H9 (cell line): ENCODE measurements at places on chromosomes 2 and 18. TPM values are rescaled to one million over a fixed set of nuclear protein-coding genes. Genes with fewer than 3 reads are reported as not detected.

Gene KIAA2012
- total RNA-seq, result not detected in 2 replicates

Gene SLC23A3
- total RNA-seq, result 1.2 and 1.9 TPM in 2 replicates

Gene PRKAG3
- total RNA-seq, result not detected in 2 replicates

Gene ANKRD62
- total RNA-seq, result not detected in 2 replicates

Gene MC4R
- total RNA-seq, result not detected in 2 replicates

Gene EFHD1
- total RNA-seq, result 2.7 and 2.8 TPM in 2 replicates

Gene SERPINE2
- 36.1 and 40.0 TPM in 2 replicates for total RNA-seq

Gene MOGAT1
- total RNA-seq, result not detected in 2 replicates

Gene CPLX4
- not detected in 2 replicates for total RNA-seq

DNA sequence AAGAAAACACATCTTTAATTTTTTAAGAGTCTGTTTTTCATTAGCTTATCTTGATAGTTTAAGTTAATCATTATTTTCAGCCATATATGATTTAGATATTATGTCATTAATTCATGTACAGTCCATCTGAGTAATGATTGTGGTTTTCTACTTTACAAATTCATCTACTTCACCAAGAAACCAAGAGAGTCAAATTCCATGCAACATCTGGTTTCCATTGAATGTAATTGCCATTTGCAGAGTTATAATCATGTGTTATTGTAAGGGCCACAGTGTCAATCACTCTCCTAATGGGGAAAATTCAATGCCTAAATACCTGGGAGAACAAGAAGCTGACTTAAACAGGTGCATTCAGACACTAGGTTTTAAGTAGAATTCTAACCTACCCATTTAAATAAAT is 217.2 kb upstream of the OSR1 start:
- no peak for DNase-seq
- H3K4me3 ChIP-seq, result no peak overlapping the region
- H3K4me1 ChIP-seq, result no peaks in the 10 kb centered on the region

- no peak for DNase-seq
- H3K27me3 ChIP-seq, result no peaks in the 10 kb centered on the region
- no peak overlapping the region for H3K4me3 ChIP-seq
- H3K36me3 ChIP-seq, result peaks cover 19% of the 10 kb centered on the region
- H3K27ac ChIP-seq, result no peak overlapping the region
Observed at GRCh38 chr18:34458410-34458977, 233.8 kb upstream of the NOL4 start.

GRCh38 chr2:105781274-105781978 is 36.7 kb downstream of the NCK2 start:
- no peaks in the 10 kb centered on the region for H3K27me3 ChIP-seq
- H3K27ac ChIP-seq, result no peak overlapping the region
- DNase-seq, result no peak
- no peaks in the 10 kb centered on the region; the same call in 1 of the 3 replicates for H3K36me3 ChIP-seq

DNA sequence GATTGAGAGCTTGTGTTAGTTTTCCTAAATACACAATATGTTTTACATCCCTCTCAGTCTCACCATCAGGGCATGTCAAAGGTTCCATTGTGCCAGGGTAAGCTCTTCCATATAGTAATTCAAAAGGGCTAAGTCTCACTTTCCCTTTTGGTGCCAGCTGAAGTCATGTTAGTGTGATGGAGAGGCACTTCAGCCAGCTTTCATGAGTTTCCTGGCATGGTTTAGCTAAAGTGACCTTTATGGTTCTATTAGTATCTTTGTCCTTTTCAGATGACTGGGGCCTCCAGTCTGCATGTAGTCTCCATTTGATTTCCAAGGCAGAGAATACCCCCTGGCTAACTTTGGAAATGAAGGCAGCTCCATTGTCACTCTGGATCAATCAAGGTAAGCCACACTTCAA is 27.2 kb downstream of the NAT8 start:
- no peaks in the 10 kb centered on the region for H3K27me3 ChIP-seq
- no peaks in the 10 kb centered on the region for H3K36me3 ChIP-seq
- H3K27ac ChIP-seq, result no peak overlapping the region
- no peak for DNase-seq
- no peak overlapping the region for H3K4me3 ChIP-seq

DNA sequence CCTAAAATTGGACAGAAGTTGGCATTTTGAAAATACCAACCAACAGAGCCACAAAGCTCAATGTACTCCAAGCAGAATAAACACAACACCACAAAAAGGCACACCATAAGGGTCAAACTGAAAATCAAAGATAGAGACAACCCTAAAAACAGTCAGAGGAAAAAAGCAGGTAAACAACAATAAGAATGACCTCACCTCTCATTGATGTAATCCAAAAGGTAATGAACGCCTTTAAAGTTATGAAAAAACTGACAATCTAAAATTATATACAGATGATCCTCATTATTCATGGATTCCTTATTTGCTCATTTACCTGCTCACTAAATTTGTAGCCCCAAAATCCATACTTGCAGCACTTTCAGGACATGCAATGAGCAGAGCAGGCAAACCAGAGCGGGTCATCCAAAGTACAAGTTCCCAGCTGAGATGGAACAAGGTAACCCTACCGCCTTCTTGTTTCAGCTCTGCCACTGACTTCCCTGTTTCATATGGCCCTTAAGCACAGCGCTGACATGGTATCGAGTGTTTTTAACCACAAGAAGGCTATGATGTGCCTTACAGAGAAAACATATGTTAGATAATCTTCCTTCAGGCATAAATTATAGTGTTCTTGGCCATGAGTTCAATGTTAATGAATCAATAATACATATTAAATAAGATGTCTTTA is 17.0 kb downstream of the RTN4 start:
- no peak overlapping the region for H3K4me3 ChIP-seq
- H3K27me3 ChIP-seq, result no peaks in the 10 kb centered on the region
- DNase-seq, result no peak
- H3K36me3 ChIP-seq, result peaks cover 22% of the 10 kb centered on the region
- H3K4me1 ChIP-seq, result no peaks in the 10 kb centered on the region

DNA sequence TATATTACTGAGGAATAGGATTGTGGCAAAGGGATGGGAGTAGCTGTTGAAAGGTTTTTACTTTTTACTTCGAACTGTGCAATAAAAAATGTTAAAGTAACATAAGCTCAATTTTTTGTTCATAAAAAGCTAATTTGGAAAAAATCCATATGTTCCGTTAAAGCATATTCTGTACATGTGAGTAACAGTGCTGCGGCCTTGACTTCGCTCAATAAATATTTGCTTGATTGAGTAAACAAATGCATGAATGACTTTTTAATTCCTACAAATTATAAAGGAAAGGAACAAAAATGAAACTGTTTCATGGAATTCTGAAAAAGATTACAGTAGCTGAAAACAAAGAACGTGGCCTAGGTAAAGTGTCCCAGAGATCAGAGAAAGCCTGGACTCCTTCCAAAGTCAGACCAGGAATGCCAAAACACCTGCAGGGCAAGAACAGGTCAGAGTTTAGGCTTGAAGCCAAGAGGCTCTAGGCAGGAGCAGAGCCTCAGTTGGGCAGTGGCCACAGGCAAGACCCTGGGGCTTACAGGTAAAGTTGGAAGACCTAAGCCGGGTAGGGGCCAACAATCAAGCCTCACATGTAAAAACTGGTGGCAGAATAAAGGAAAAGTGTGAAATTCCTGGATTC is 44.3 kb upstream of the FIGN start:
- no peaks in the 10 kb centered on the region for H3K27me3 ChIP-seq
- H3K4me3 ChIP-seq, result no peak overlapping the region
- H3K4me1 ChIP-seq, result no peaks in the 10 kb centered on the region
- no peaks in the 10 kb centered on the region for H3K36me3 ChIP-seq
- H3K27ac ChIP-seq, result no peak overlapping the region
- no peak for DNase-seq

- no peaks in the 10 kb centered on the region for H3K27me3 ChIP-seq
- H3K36me3 ChIP-seq, result peaks cover 24% of the 10 kb centered on the region
- H3K27ac ChIP-seq, result no peak overlapping the region
- H3K4me3 ChIP-seq, result no peak overlapping the region
- H3K4me1 ChIP-seq, result peaks cover 20% of the 10 kb centered on the region; the same call in 1 of the 2 replicates
Observed at GRCh38 chr2:207150284-207150683, 15.5 kb downstream of the KLF7 start.

DNA sequence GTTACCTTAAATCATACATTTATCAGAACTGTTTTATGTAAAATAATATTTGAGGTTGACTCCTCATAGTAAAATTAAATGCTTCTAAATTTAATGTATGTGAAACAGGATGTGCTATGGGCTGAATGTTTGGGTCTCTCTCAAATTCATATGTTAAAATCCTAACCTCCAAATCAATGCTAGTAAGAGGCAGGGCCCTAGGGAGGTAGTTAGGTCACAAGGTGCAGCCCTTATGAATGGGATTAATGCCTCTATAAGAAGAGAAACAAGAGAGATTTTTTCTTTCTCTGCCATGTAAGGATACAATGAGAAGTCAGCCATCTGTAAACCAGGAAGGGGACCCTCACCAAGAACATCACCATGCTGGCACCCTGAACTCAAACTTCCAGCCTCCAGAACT is 67.2 kb upstream of the ETAA1 start:
- H3K36me3 ChIP-seq, result peaks cover 9% of the 10 kb centered on the region; the same call in 1 of the 2 replicates
- no peak for DNase-seq
- peak overlapping the region; percentile 81 for H3K4me3 ChIP-seq
- peaks cover 8% of the 10 kb centered on the region; the same call in 1 of the 2 replicates for H3K4me1 ChIP-seq

- no peak overlapping the region for H3K4me3 ChIP-seq
- no peak overlapping the region for H3K27ac ChIP-seq
- DNase-seq, result no peak
- H3K27me3 ChIP-seq, result no peaks in the 10 kb centered on the region
- no peaks in the 10 kb centered on the region for H3K4me1 ChIP-seq
Observed at GRCh38 chr2:26438526-26438925, 36.8 kb downstream of the DRC1 start.

DNA sequence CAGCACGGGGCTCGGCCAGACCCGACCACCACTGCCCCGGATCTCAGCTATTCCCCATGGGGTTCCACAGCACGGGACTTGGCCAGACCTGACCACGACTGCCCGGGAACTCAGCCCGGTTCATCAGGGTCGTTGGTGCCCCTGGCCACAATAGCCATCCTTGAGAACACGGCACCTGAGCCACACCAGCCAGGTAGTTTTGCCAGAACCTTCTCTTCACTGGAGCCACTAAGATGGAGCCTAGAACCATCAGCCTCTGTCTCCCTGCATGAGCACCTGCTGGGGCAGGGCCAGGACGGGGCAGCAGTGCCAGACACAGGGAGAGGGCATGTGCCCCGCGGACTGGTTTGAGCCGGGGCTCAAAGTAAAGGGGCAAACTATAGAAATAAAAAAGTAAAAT is 11.4 kb upstream of the KCNG2 start:
- no peak overlapping the region for H3K27ac ChIP-seq
- H3K27me3 ChIP-seq, result peaks cover 19% of the 10 kb centered on the region; the same call in 1 of the 2 replicates
- H3K4me1 ChIP-seq, result no peaks in the 10 kb centered on the region
- H3K4me3 ChIP-seq, result no peak overlapping the region
- H3K36me3 ChIP-seq, result no peaks in the 10 kb centered on the region

- no peak overlapping the region for H3K4me3 ChIP-seq
- no peak for DNase-seq
- H3K27ac ChIP-seq, result no peak overlapping the region
- H3K4me1 ChIP-seq, result no peaks in the 10 kb centered on the region
- H3K27me3 ChIP-seq, result no peaks in the 10 kb centered on the region
- no peaks in the 10 kb centered on the region for H3K36me3 ChIP-seq
Observed at GRCh38 chr2:56244911-56245530, 61.2 kb downstream of the CCDC85A start.

DNA sequence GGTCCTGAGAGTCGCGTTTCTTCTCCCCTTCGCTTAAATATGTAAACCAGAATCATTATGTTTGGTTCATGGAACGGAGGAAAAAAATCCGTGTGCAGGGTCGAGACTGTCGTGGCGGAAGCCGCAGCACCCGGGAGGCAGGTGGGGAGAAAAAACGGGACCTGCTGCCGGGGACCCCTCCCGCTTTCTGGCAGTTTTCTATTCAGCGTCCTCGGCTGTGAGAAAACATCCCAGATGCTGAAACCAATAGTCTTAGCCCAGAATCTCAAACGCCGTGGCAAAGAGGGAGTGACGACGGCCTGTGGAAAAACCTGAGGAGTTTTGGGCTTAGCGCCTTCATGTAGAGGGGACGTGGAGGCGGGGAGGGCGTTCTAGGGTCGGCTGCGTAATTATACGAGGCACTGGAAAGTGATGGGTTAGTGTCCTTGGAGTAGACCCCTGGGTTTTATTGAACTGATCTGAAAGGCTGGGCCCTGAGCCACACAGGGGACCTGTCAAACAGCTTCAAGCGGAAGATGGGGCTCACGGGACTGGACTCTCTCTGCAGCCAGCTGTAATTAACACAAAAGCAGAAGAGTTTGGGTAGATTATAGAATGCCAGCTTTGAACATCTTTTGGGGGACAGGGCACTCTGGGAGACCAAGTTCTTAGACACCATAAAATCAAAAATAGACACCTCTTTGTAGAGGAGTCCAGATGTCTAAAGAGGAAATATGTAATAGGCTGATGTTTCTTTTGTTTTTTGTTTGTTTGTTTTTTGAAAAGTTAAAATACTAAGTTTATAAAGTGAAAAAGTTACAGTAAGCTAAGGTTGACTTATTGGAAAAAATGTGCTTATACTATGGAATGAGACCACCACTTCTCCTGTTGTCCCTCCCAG is 834 bp upstream of the BUB1 start:
- H3K4me3 ChIP-seq, result peak overlapping the region; percentile 96
- peaks cover 5% of the 10 kb centered on the region; the same call in 1 of the 2 replicates for H3K4me1 ChIP-seq
- H3K36me3 ChIP-seq, result peaks cover 43% of the 10 kb centered on the region

DNA sequence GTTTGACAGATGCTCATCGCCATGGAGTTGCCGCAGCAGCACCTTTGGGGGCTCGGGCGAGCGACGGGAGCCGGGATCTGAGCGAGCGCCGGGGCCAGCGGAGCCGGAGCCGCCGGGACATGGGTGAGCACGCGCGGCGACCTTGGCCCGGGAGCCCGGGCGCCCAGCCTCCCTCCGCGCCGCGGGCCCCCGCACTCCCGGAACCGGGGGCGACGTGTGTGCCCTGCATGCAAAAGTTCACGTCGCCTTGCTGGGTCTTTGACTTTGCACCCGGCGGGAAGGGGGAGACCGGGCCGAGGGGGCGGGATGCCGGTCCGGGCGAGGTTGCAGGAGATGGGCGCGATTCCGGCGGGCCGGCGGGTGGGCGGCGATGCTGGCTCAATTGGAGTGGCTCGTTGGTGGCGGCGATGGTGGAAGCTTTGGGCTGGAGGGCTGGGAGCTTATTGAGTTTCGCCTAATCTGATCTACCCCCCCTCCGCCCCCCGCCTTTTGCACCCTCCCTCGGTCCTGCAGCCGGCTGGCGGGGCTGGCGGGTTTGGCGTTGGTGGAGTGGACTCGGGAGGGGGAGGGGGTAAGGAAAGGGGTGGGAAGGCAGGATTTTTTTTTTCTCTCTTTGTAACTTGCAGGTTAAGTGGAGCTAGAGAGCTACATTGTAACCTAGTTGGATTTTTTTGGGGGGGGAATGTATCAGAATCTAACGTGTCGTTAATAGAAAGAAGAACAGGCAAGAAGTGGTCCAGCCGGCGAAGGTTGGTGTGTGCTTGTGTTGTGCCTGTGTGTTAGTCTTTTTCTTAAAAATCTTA is at the start of gene SETBP1:
SETBP1 (plus strand) TSS at position 616 of the 803 bp plus-strand sequence. CDS start 20,459 bp downstream, outside the sequence.
- H3K27me3 ChIP-seq, result peaks cover 9% of the 10 kb centered on the region; the same call in 1 of the 2 replicates
- peaks cover 4% of the 10 kb centered on the region; the same call in 1 of the 2 replicates for H3K4me1 ChIP-seq
- no peak within 1 kb of the TSS for H3K27ac ChIP-seq
- no peak within 1 kb of the TSS; the same call in 2 of the 3 replicates for H3K4me3 ChIP-seq

DNA sequence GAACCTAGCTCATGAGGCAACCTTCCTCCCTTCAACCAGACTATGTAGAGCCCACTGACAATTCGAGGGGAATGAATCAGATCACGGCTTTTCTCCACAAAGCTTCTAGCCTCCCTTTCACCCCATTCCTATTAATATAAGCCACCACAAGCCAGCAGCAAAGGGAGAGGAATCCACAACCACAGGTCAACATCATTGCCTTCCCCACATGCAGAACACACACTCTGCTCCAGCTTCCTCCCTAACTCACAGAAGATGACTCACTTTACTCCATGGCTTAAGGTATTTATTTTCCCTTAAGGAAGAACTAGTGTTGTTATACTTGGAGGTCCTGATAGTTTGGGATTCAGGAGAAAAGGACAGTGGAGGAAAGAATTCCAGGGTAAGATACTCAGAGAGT is 272.2 kb downstream of the C1D start:
- DNase-seq, result no peak
- H3K27ac ChIP-seq, result no peak overlapping the region
- no peaks in the 10 kb centered on the region for H3K36me3 ChIP-seq
- H3K4me1 ChIP-seq, result no peaks in the 10 kb centered on the region
